HS-5 (cell line): ENCODE measurements at places on chromosomes 3 and 15.

DNA sequence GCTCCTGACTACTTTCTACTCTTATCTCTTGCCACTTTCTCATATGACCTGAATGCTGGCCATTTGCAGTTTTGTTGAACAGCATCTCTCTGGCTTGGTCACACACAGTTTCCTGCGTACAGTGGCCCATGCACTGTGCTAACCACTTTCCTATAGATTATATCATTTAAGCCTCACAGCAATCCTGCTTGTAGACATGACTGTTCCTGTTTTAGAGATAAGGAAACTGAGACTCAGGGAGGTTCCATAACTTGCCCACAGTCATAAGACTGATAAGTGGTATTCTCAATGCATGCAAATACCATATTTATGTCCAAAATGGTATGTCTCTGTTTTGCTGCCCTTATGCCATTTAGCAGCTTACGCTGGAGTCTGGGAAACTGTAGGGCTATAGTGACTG lies 229.5 kb downstream of the NR1D2 start:
- no peak for DNase-seq

DNA sequence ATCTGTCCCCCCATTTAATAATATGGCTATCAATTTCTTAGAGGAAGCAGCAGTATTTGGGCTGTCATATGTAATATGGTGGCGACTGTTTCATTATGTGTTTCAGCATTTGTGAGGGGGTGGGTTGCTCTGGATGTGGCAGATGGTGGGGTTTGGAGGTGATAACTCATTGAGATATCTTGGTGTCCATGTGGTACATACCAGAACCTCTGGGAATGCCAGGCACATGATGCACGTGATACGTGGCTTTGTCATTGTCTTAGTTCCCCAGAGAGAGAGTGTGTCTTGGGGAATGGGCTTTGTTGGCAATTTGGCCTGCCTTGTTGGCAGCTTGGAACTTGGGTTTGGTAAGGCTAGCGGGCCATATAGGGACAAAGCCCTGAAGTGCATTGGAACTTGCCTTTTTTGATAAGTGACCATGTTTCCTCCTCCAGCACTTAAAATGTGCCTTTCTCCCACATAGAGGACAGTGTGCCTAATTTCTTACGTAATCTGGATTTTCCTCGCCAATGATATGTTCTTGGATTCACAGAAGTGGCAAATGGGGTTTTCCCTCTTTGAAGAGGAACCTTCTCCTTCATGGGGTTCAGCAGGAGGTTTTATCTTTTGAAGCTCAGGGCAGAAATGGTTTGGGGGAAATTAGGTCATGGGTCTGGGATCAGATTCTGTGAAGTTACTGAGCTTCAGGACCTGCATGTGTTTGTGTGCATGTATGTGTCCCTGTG lies 79.5 kb downstream of the DNASE1L3 start:
- no peak for DNase-seq

DNA sequence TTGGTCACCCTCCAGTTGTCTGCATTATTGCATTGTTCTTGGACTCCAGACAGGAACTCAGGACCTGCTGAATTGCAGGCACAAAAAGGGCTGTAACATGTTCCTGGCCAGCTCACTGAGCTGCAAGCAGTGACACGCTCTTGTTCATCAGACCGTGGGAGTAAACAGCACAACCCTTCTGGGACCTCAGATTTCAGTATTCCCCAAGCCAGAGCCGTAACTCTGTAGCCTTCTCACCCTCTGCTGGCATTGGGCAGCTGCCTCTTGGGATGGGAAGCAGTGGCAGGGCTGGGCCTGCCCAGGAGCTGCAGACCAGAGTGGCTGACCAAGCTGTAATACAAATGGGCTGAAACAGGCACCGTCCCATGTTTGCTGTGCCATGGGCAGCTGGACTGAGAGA lies 607.1 kb upstream of the BCHE start:
- DNase-seq = no peak

- no peak for DNase-seq
These were observed 758.3 kb downstream of the GBE1 start for GRCh38 chr3:81003008-81003645.

DNA sequence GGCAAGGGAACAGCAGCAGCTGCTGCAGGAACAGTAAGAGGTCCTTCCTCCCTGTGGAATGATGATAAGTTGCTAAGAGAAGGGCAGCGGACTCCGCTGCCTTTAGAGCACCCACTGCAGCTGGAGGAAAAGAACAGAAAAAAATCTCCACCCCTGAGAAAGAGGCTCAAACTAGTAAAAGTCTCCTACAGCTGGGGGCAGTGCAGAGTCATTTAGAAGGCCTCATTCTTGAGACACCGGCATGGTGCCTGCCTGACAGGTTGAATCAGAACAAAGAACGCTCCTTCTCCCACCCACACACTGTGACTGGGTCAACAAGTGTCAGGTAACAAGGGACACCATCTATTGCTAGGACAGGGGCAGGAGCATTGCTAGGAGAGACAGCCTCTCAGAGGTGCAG lies 188.4 kb downstream of the ABHD5 start:
- no peak for DNase-seq

- DNase-seq = no peak
These were observed 51.0 kb upstream of the SLCO2A1 start for GRCh38 chr3:134080761-134081160.

GRCh38 chr3:150635076-150635475 lies 32.0 kb downstream of the SELENOT start:
- DNase-seq = no peak

- DNase-seq = no peak
These were observed 61.1 kb downstream of the AAGAB start for GRCh38 chr15:67193223-67193990.

DNA sequence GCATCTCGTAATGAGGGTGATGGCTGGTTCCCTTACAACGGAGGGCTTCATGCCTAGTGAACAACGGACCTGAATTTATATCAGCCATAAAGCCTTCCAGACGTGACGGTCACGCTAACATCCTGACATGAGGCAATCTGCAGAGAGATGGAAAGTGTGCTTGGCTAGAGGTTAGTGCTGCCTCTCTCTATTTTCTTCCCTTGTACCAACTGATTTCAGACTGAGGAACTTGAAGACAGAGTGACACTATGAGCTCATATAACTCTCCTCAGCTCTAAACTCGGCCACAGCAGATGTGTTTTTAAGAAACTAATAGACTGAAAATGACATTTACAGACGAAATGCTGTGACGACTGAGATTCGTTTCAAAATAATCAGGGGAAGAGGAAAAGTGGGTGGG lies 122.4 kb downstream of the XXYLT1 start:
- no peak for DNase-seq

GRCh38 chr15:33639456-33639855 lies 328.7 kb downstream of the RYR3 start:
- no peak for DNase-seq

DNA sequence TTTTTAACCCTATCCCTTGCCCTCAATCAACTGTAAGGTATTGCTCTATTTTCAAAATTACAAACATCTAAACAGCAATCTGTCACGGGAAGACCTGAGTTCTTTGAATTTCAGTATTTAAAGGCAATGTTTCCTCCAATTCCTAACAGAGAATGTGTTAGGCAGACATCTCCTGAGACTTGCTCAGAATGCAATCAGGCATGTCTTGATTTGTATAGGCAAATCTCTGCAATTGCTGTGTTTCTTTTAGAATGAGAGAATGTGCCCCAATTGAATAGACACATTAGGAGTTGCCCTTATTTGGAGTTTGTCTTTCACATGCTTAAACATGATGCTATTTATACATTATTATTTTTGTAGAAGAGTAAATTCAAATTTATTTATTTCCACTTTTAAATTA lies 205.6 kb downstream of the CADM2 start:
- no peak for DNase-seq

DNA sequence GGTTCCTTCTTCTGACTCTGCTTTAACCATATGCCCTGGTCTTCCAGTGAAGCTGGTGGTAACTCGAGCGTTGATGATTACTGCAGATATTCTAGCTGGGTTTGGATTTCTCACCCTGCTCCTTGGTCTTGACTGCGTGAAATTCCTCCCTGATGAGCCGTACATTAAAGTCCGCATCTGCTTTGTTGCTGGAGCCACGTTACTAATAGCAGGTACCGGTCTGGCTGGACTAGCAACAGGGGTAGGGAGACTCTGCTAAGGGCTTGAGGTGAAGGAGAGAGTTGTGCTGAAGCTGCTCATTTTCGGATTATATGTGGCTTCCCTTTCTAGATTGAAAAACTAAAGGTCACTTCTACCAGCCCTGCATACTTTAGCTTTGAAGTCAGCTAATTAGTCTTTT lies 16.8 kb downstream of the CLDN16 start:
- DNase-seq = no peak

GRCh38 chr3:22609139-22609538 lies 594.0 kb upstream of the UBE2E2 start:
- peak; percentile 67 for DNase-seq

DNA sequence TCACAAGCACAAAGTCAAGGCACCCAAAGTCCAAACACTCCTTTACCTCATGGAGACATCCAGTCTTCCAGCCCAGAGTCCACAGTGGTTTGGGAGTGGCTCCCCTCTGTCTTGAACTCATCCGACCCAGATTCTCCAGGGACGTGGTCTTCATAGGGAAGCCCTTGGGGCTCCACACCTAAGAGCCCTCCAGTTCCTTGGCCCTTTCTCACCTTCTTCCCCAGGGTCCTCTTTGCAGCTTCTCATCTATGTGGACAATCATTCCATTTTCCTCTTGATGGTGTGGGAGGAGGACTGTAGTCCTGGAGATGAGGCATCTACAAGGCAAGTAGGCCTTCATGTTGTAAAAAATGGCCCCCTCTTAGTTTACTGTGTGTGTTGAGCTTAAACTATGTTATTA lies 87.3 kb upstream of the RNF7 start:
- DNase-seq = no peak

- DNase-seq = no peak
These were observed 229.3 kb upstream of the MCTP2 start for GRCh38 chr15:94002041-94002440.

- DNase-seq = no peak
These were observed 25.2 kb downstream of the NOX5 start for GRCh38 chr15:69039516-69040225.

DNA sequence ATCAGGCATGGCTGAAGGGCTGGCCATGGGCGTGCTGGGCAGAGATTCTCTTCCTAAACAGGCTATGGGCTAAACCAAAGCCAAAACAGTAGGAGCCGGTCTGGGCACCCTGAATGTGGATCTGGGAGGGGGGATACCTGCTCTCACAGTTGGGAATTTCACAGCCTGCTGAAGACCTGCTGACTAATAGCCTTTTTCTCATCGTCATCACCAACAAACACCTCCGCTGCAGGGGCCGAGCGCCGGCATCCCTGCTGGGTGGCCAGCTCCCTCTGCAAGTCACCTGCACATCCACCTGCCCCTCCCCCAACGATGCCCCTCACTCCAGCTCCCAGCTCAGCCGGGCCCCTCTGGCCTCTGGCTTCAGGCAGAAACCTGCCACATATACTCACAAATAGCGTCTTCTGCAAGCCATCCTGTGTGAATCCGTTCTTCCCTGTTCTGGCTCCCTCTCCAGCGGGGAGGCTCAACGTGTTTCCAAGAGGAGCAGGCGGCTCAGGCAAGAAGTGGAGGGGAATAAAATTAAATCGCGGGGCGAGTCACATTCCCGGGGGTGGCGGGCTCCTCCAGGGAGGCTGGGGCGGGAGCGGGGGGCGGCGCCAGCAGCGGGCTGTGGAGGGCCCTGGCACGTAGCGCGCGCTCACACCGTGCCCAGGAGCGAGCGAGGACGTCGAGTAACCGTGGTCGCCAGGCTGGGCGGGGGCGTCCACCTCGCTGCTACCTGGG lies 466 bp downstream of the IQSEC1 start:
- DNase-seq = no peak

- DNase-seq = no peak
These were observed 18.1 kb upstream of the U2SURP start for GRCh38 chr3:142983318-142983717.

- no peak for DNase-seq
These were observed 122.0 kb upstream of the ONECUT1 start for GRCh38 chr15:52912172-52912571.

- no peak for DNase-seq
These were observed 25.3 kb downstream of the CAPN3 start for GRCh38 chr15:42384597-42384996.

GRCh38 chr3:129593230-129593594 lies 13.3 kb downstream of the PLXND1 start:
- DNase-seq = no peak

DNA sequence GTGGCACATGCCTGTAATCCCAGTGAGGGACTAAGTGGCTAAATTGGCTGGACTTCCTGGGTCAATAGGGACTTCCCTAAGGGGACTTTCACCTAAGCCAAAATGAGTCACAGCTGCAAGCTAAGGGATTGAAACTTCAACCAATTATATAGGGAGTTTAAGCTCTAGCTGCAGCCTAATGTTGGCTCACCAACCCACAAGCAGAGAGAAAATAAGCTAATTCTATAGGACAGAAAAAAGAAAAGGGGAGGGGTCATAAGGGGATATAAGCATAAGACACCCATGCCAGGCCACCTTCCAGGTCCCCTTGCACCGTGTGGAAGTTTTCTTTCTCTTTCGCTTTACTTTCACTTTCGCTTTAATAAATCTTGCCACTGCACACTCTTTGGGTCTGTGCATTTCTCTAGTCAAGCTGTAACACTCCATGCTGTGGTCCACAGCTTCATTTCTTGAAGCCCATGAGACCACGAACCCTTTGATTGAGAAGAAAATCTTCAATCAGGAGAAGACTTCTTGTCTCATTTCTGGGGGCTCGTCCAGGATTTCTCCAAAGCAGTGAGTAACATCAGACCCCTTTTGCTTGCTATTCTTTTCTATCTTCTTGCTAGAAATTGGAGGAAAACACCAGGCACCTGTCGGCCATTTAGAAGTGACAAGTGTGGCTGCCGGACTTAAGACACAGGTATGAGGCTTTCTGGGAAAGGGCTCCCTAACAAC lies 192.3 kb downstream of the IGSF11 start:
- no peak for DNase-seq

DNA sequence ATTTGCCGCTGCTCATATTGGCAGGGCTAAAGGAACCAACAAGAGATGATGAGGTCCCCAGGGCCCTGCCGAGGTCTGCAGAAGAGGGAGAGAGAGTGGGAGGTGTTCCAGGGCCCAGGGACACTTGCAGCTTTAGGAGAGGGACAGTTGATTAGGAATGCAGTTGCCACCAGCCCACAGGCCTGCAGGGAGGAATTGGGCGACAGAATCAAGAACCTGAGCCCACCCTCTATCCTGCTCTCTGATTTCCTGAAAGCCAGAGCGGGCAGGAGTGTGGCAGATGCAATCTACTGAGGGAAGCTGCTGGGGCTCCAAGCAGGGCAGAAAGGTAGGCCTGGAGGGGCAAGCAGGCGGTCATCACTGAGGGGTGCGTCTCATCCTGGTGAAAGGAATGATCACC lies 12.1 kb upstream of the PRR23E start:
- DNase-seq = no peak

GRCh38 chr3:113084777-113085176 lies 94.0 kb downstream of the GTPBP8 start:
- peak; percentile 80 for DNase-seq

DNA sequence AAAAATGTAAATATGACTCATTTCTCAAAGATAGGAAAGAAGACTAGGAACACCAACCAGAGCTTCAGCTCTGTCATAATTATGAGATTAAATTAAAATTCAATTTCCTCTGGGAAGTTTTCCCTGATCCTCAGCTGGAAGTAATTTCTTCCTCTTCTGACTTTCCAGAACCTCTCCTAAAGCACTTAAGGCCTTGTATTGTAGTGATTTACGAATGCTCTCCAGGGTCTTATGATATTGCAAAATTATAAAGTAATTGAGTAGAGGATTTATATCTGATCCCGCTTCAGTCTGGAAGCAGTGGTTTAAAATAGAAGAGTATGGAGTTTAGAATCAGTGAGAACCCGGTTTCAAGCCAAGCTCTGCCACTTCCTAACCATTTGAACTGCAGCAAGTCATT lies 279.8 kb downstream of the ZPLD1 start:
- DNase-seq = no peak
